ENCODE measurements at places on chromosomes 12 and 14.

GRCh38 chr12:28171356-28172060 is 18.7 kb upstream of the CCDC91 start:
- no peak for DNase-seq

DNA sequence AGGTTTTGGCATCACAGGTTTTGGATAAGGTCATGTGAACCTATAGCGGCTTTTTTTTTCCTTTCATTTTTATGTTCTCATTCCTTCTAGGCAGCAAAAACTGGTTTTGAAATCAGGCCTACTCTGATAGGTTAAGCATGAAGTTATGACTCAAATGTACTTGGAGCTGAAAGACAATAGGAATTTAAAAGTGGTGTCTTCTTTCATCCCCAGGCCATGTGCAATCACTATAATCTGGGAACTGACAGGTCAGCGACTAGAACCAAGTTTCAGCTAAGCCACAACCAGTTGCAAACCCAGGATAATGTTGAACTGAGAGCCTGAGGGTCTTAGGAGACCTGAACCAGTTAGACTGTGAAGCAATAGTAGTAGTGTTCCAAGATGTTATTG is 74.3 kb downstream of the ANO6 start:
- DNase-seq: no peak

- DNase-seq: no peak
Measured at GRCh38 chr12:130621696-130622298, 94.3 kb downstream of the RIMBP2 start.

- DNase-seq: peak; percentile 17
Measured at GRCh38 chr12:43836475-43836989, 651 bp downstream of the TMEM117 start.

DNA sequence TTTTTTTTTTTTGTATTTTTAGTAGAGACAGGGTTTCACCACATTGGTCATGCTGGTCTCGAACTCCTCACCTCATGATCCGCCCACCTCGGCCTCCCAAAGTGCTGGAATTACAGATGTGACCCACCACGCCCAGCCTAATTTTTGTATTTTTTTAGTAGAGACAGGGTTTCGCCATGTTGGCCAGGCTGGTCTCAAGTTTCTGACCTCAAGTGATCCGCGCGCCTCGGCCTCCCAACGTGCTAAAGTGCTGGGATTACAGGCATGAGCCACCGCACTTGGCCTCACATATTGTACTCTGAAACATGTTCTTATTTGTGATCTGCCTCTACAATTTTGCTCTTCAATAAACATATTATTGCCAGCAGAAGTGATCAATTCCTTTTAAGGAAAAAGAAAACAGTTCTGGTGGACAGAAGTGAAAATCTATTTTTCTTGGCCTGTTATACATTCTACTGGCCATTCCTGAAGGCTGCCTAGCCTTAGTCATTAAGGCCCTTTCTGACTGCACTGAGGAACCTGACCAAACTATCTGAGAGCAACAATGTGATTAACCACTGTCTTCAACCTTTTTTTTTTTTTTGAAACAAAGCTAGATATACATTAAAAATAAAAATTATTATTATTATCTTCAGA is 36.1 kb downstream of the SNX6 start:
- no peak for DNase-seq

GRCh38 chr12:65836419-65837197 is 12.3 kb downstream of the HMGA2 start:
- DNase-seq: no peak

Measured in GM10248 (cell line).